ENCODE measurements at places on chromosomes 13 and 19.
A peak's percentile ranks its signal among the peaks of the same experiment; 100 is the strongest.

DNA sequence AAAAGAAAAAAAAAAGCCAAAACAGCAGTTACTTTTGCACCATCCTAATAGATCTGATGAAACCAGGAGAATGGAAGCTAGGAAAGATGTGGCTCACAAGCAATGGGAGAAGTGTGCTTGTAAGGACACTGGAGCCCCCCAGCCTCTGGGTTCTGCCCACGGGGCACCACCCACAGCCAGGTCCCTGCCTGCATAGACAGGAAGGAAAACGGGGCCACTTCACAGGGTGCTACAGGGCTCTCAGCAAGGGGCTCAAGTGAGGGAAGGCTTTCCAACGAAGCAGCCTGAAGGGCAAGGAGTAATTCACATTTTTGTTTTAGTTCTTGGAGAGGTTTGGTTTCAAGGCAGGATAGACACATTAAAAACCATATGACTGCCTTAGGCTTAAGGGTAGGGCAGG is 42.7 kb downstream of the BRD4 start:
- no peak for DNase-seq

- DNase-seq = no peak
Measured at GRCh38 chr19:16216744-16217670, 19.3 kb downstream of the AP1M1 start.

DNA sequence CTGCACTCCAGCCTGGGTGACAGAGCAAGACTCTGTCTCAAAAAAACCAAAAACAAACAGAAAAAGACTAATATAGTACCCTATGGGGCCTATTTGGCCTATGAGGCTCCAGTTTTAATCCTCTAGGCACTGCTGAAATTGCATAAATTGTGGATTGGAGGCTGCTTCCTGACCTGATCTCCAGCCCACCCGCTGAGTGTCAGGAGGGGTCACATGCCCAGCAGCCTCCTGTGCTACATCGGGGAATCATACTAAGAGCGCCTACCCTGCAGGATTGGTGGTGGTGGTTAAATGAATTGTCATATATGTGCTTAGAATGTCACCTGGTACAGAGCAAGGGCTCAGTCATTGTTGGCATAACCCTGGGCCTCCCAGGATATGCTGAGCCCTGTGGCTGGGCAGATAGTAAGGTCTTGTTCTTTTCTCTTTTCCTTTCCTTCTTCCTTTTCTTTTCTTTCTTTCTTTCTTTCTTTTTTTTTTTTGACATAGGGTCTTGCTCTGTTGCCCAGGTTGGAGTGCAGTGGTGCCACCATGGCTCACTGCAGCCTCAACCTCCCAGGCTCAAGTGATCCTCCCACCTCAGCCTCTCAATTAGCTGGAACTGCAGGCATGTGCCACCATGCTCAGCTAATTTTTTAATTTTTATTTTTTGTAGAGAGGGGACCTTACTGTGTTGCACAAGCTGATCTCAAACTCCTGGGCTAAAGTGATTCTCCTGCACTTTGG is 31.3 kb downstream of the LTBP4 start:
- DNase-seq = no peak

GRCh38 chr13:80001510-80001842 is 339.4 kb downstream of the SPRY2 start:
- no peak for DNase-seq

DNA sequence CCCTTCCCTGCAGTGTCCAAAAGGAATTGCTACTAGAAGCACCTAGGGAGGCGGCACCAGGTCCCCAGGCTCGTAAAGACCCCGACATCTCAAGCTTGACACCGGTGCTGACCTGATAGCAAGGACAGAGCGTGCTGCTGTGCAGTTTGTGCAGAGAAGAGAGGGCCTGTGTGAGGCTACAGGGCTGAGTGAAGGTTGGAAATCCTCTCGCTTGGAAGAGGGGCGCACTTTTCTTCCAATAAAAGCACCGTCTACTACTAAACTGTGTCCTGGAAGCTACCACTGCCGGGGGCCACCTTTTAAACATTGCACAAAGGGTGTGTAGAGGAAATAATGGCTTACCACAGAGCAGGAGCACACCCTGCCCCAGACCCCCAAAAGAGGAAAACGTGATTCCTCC is 11.0 kb downstream of the TMEM272 start:
- DNase-seq = no peak

GRCh38 chr19:23312515-23312914 is 62.3 kb upstream of the ZNF724 start:
- no peak for DNase-seq

DNA sequence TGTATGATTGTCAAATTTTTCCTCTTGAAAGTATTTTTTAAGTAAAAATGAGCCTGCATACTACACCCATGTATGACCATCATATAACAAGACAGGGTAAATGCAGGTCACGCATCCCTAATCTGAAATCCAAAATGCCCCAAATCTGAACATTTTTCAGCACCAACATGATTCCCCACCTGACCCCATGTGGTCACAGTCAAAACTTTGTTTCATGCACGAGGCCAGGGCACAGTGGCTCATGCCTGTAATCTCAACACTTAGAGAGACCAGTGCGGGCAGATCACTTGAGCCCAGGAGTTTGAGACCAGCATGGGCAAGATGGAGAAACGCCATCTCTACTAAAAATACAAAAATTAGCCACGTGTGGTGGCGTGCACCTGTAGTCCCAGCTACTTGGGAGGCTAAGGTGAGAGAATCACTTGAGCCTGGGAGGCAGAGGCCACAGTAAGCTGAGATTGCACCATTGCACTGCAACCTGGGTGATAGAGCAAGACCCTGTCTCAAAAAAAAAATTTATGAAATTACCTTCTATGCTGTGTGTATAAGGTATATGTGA is 63.7 kb upstream of the NPAS1 start:
- no peak for DNase-seq

GRCh38 chr19:1315470-1316166 is 29.9 kb downstream of the EFNA2 start:
- no peak for DNase-seq

DNA sequence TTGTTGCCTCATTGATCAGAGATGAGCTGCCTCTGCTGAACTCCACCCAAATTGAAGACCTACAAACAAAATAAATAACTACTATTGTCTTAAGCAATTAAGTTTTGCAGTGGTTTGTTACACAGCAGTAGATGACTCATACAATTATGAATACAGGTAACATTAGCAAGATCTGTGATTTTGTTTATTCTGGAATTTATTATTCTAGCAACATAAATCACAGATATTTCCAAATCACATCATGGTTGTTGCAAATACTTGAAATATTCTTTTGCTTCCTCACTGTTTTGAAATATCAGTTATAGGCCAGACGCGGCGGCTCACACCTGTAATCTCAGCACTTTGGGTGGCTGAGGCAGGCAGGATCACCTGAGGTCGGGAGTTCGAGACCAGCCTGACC is 13.1 kb upstream of the LMTK3 start:
- DNase-seq = no peak

DNA sequence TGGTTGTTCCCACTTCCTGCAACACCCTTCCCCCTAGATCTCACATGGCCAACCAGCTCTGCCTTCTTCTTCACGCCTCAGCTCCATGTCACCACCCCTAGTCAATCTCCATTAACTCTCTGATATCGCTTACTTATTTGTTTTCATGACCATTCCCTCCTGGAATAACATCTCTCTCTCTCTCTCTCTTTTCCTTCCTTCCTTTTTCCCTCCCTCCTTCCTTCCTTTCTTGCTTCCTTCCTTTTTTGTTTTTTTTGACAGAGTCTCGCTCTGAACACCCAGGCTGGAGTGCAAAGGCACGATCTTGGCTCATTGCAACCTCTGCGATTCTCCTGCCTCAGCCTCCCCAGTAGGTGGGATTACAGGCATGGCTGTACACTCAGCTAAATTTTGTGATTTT is 44.9 kb upstream of the ADGRL1 start:
- DNase-seq = no peak

GRCh38 chr19:46515879-46516350 is 20.2 kb upstream of the PNMA8B start:
- peak; percentile 17 for DNase-seq

DNA sequence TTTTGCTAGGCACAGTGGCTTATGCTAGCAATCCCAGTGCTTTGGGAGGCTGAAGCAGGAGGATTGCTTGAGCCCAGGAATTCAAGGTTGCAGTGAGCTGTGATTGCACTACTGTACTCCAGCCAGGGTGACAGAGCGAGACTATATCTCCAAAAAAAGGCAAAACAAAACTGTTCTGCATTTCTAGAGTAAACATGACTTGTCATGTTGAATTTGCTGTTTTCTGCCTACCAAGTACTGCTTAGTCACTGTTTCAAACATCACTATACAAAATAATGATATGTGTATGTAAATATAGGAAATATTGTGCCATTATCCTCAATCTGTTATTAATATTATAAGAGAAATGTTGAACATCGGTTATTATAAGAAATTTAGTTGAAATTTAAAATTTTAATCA is 9.2 kb downstream of the RFC3 start:
- DNase-seq = no peak

GRCh38 chr19:16062789-16063188 is 13.5 kb upstream of the TPM4 start:
- peak; percentile 30 for DNase-seq

- DNase-seq = no peak
Measured at GRCh38 chr13:59126474-59126873, 1037.3 kb downstream of the DIAPH3 start.

GRCh38 chr19:8336660-8337059 is 6.4 kb downstream of the KANK3 start:
- DNase-seq = no peak

- DNase-seq = no peak
Measured at GRCh38 chr19:45653634-45654033, 14.4 kb upstream of the GIPR start.

DNA sequence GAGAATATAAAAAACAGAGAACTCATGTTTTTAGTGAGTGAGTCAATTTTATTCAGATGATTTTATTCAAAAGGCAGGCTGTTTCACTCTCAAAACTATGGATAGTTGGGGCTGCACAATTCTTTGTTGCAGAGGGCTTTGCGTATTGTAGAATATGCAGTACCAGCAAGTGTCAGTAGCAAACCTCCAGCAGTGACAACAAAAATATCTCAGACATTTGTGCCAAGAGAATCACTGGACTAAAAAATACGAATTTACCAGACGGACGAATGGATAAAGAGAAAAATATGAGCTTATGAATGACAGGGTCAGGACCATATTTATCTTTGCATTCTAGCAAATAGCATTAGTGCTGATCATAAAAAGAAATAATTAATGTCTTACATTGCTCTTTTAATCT is 359.1 kb downstream of the FGF14 start:
- no peak for DNase-seq

GRCh38 chr13:97328222-97328790 is 105.7 kb upstream of the RAP2A start:
- no peak for DNase-seq

DNA sequence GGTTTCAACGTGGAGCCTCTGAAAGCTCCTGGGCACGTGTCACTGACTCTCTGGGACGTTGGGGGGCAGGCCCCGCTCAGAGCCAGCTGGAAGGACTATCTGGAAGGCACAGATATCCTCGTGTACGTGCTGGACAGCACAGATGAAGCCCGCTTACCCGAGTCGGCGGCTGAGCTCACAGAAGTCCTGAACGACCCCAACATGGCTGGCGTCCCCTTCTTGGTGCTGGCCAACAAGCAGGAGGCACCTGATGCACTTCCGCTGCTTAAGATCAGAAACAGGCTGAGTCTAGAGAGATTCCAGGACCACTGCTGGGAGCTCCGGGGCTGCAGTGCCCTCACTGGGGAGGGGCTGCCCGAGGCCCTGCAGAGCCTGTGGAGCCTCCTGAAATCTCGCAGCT is 2.3 kb downstream of the ARL11 start:
- DNase-seq = no peak

DNA sequence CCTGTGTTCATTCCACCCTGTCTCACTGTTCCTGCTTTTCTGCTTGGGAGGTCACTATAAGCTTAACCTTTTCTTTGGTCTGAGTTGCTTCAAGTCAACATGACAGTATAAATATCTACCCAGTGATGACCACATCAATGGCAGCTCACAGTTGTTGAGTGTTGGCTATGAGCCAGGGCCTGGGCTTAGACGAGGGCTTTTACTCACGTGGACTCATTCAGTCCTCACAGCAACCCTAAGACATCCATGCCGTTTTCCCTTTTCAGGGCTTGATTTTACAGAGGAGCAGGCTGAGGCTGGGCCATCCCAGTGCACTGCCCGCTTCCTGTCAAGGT is 10.2 kb upstream of the CCDC97 start:
- no peak for DNase-seq

GRCh38 chr19:41612483-41612882 is 14.4 kb downstream of the CEACAM4 start:
- DNase-seq = no peak

GRCh38 chr13:48731957-48732569 is 78.3 kb downstream of the CYSLTR2 start:
- peak; percentile 33 for DNase-seq

GRCh38 chr13:22837980-22838647 is 342.7 kb upstream of the SGCG start:
- DNase-seq = no peak

DNA sequence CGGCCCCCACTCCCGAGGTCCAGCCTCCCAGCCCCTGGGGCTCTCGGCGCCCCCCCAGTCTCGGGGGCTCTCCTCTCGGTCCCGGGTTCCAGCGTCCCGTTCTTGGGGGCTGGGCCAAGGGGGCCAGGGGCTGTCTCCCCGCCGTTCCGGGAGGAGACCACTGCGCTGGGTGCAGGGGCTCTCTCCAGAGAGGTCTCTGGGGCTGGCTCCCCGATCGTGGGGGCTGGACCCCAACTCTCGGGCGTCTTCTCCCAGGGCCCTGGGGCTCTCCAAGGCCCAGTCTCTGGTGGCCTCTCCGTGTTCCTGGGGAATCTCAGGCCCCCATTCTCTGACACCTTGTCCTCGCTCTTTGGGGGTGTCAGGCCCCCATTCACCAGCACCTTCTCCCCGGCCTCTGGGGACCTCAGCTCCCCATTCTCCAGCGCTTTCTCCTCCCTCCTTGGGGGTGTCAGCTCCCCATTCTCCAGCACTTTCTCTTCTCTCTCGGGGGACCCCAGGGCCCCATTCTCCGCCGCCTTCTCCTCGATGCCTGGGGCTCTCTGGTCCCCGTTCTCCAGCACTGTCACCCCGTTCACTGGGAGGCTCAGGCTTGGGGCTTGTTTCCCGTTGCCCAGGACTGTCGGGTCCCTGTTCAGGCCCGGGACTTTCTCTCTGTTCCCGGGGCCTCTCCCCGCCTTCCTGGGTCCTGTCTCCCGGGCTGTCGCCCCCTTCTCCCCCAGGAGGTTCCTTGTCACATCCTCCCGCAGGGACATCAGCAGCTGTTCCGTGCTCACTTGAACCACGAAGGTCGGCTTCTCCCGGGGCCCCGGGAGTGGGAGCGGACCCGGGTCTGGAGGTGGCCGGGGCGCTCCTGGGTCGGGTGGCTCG is 13.7 kb downstream of the LMTK3 start:
- no peak for DNase-seq

DNA sequence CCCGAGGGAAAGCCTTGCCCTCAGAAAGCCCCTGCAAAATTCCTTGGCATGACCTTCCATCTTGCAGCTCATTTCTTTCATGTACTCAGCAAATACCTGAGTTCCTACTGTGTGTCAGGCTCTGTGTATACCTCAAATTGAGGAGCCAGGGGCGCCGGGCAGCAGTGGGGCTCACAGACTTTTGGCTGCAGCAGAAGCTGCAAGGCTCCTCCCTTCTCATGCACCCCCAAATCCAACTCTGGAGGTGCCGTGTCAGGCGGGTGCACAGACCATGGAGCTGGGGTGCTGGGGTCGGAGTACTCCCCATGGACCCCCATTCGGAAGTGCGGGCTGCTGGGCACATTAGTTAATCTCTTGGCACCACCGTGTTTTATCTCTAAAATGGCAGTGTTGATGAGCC is 72.3 kb downstream of the COL4A2 start:
- DNase-seq = no peak
